Breast epithelium (tissue), 4 donors: ENCODE measurements at places on chromosomes 5 and 9.

DNA sequence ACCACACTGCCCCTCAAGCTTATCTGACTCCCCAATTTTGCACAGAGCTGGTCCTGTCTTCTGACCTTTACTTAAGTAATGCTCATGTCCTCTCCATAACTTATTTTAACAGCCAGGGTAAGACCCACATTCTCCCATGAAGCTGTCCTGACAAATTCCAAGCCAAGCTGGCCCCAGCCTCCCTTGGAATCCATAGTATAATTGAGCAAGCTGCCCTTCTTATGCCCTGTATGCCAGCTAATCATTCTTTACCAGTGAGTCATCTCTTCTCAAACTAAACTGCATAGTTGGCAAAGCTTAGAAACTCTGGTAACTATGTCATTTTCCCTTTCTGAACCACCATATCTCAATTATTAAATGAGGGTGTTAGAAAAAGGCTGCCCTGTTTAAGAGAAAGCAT lies 92.4 kb downstream of the NFIB start:
- H3K27ac ChIP-seq: peak overlapping the region; percentile 80
- no peaks in the 10 kb centered on the region for H3K4me1 ChIP-seq
- no peak for DNase-seq
- no peaks in the 10 kb centered on the region for H3K27me3 ChIP-seq
- H3K4me3 ChIP-seq: no peak overlapping the region

DNA sequence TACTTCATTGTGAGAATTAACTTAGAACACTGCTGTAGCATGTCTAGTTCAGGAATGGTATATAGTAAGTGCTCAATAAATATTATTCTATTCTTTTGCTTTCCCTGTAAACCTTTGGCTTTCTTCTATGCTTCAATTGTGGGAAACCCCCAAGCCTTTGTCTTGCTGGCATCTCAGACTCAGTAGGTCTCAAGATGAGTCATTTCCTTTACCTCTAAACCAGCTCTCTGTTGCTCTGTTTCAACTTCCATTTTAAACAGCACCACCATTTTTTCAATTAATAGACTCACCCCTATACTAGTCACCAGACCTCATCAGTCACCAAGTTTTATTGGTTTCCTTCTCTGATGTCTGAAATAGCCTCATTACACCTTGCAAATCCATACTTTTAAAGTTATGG lies 43.5 kb downstream of the DMAC1 start:
- no peak overlapping the region for H3K27ac ChIP-seq
- H3K4me3 ChIP-seq: no peak overlapping the region
- no peak for DNase-seq
- H3K4me1 ChIP-seq: no peaks in the 10 kb centered on the region

GRCh38 chr5:15598294-15598902 lies 98.4 kb downstream of the FBXL7 start:
- no peak overlapping the region for H3K4me3 ChIP-seq
- no peaks in the 10 kb centered on the region for H3K27me3 ChIP-seq
- H3K27ac ChIP-seq: no peak overlapping the region

GRCh38 chr9:121741228-121741918 lies 89.9 kb downstream of the DAB2IP start:
- no peak overlapping the region for H3K4me3 ChIP-seq
- peaks cover 43% of the 10 kb centered on the region for H3K4me1 ChIP-seq
- peak overlapping the region; percentile 88 for H3K27ac ChIP-seq
- no peak for DNase-seq
- no peaks in the 10 kb centered on the region for H3K27me3 ChIP-seq

- DNase-seq: no peak
- no peaks in the 10 kb centered on the region for H3K27me3 ChIP-seq
- no peaks in the 10 kb centered on the region for H3K36me3 ChIP-seq
- H3K4me3 ChIP-seq: no peak overlapping the region
- no peak overlapping the region for H3K27ac ChIP-seq
Measured at GRCh38 chr5:109942646-109943045, 252.9 kb downstream of the MAN2A1 start.

GRCh38 chr5:148641735-148642134 lies 12.6 kb downstream of the HTR4 start:
- H3K36me3 ChIP-seq: no peaks in the 10 kb centered on the region
- H3K4me1 ChIP-seq: no peaks in the 10 kb centered on the region
- no peak overlapping the region for H3K4me3 ChIP-seq
- no peak for DNase-seq
- peaks cover 3% of the 10 kb centered on the region for H3K27me3 ChIP-seq

GRCh38 chr5:52771343-52772039 lies 16.2 kb upstream of the ITGA1 start:
- DNase-seq: no peak
- H3K36me3 ChIP-seq: no peaks in the 10 kb centered on the region
- H3K4me1 ChIP-seq: no peaks in the 10 kb centered on the region
- no peaks in the 10 kb centered on the region for H3K27me3 ChIP-seq
- H3K4me3 ChIP-seq: no peak overlapping the region

GRCh38 chr5:157820593-157821252 lies 38.2 kb downstream of the CLINT1 start:
- H3K27ac ChIP-seq: peak overlapping the region; percentile 21
- no peak for DNase-seq
- no peak overlapping the region for H3K4me3 ChIP-seq
- H3K4me1 ChIP-seq: peaks cover 21% of the 10 kb centered on the region
- no peaks in the 10 kb centered on the region for H3K36me3 ChIP-seq
- no peaks in the 10 kb centered on the region for H3K27me3 ChIP-seq

GRCh38 chr9:136521537-136521936 lies 24.3 kb downstream of the NOTCH1 start:
- H3K27ac ChIP-seq: peak overlapping the region; percentile 11
- no peaks in the 10 kb centered on the region for H3K36me3 ChIP-seq
- H3K4me3 ChIP-seq: no peak overlapping the region
- DNase-seq: no peak
- H3K4me1 ChIP-seq: no peaks in the 10 kb centered on the region
